ENCODE measurements at places on chromosomes 4 and X.

GRCh38 chrX:15971696-15972095, 117.1 kb upstream of the AP1S2 start:
- no peak for DNase-seq

- DNase-seq = no peak
Measured at GRCh38 chr4:105572296-105572695, 19.9 kb downstream of the ARHGEF38 start.

GRCh38 chr4:110198435-110199416, at the start of gene ELOVL6:
Gene ELOVL6, minus strand, starts transcription at chr4:110198615. Its CDS starts 280 bp downstream, at chr4:110198335.
- DNase-seq = peak; percentile 53

- DNase-seq = peak; percentile 43
Measured at GRCh38 chr4:92969650-92970379, 666.0 kb downstream of the GRID2 start.

GRCh38 chr4:130359542-130359941, 1263.6 kb downstream of the C4orf33 start:
- no peak for DNase-seq

GRCh38 chrX:1360171-1360570, 23.6 kb downstream of the IL3RA start:
- DNase-seq = no peak

DNA sequence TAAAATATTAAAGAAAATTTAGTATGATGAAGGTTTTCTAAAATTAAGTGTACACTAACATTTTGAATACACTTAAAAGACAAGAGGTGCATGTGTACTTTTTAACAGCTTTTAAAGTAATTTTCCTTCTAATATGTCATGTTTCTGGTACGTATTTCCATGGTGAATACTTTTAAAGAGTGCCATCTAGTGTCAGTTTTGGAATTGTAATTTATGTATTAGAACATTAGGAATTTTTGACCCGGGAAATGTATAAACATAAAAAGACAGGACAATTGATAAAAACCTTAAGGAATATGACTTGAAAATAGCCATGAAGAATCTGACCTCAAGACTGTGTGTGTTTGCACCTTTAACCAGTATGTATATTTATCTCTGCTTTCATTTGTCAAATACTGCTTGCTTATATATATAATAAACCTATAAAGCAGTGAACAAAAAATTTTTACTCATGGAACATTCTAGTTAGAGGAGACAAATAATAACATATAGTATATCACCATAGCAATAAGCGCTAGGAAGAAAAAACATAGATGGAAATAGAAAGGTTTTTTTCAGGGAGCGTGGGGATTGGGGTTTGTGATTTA, 7.2 kb downstream of the GSTCD start:
- no peak for DNase-seq

DNA sequence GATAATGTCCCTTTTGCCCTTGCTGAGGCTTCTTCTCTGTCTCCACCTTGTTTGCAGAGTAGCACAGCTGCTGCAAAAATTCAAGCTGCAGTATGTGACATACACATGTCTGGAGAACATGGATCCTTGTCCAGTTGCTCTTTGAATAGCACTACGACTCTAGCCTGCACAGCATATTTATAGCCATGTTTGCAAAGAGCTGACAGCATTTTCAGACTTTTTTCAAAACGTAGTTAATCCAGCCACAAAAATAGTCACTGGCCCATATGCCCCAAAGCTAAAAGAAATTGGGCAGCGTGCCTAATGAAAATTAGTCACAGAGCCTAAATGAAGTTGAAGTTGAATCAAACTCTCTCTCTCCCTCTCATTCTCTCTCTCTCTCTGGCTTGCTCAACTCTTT, 17.5 kb downstream of the SLC16A2 start:
- no peak for DNase-seq

DNA sequence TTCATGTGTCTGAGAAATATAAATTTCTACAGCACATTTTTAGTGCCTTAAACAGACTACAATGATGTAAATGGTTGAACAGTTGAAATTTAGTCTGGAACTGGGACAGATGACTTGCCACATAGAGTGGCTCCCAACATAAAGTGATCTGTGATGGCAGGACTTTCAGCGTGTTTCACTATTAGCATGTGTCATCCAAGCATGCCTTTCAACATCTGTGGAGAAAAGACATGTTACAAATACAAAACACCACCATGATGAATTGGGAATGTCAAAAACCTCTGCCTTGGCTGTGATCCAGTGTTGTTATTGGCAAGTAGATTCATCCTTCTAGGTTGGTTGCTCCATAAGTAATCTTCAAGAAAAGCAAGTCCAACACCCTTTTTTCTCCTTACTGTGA, 348.7 kb downstream of the MAPK10 start:
- DNase-seq = peak; percentile 64

DNA sequence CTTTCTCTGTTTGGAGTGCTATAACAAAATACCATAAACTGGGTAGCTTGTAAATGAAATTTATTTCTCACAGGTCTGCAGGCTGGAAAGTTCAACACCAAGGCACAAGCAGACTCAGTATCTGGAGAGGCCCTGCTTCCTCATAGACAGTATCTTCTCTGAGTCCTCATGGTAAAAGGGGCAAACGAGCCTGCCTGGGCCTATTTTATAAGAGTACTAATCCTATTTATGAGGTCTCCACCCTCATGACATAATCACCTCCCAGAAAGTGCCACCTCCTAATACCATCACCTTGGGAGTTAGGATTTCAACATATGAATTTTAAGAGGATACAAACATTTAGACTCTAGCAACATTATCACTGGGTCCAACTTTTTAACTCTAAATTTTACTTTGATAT, 200.3 kb downstream of the STPG2 start:
- DNase-seq = no peak

DNA sequence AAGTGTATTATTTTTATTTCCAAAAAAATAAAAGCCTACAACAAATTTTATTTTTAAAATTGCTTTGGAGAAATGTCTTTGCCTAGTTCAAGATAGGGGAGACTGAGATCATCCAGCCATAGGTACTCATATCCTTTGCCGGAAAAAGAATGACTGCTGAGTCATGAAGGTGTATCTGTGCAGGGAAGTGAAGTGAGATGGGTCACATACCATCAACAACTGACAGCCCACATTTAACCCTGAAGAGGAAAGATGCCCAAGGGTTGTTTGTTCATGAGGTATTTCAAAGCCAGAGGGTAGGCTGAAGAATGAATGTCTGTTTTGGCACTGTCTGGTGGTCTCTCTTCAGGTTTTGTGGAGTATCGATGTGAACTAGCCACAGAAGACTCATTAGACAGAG, 106.7 kb upstream of the TTC29 start:
- DNase-seq = no peak

GRCh38 chr4:106231931-106232330, 84.1 kb downstream of the TBCK start:
- no peak for DNase-seq

DNA sequence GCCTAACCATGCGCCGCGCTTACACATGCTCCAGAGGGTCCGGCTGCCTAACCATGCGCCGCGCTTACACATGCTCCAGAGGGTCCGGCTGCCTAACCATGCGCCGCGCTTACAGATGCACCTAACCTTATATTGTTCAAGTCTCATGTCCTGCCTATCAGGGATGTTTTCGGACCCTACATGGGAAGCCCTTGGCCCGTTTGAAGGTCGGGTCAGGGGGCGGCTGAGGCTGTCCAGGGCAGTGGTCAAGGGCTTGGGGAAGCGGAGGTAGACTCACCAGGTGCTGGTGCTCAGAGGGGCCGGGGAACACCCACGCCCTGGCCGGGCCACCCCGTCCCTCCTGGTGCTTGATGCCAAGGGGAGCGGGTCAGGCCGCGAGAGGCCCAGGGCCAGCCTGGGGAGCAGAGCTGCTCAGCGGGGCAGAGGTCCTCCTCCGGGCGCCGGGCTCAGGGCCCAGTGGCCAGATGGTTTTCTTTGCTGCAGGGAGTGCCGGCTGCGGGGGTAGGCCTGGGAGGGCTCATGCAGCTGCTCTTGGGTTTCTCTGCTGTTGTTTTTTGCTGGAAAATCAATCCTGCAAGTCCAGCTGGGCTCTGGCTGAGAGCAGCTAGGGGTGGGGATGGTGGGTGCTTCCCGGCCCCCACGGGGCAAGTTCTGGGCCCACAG, 35.4 kb upstream of the SPON2 start:
- DNase-seq = peak; percentile 64

DNA sequence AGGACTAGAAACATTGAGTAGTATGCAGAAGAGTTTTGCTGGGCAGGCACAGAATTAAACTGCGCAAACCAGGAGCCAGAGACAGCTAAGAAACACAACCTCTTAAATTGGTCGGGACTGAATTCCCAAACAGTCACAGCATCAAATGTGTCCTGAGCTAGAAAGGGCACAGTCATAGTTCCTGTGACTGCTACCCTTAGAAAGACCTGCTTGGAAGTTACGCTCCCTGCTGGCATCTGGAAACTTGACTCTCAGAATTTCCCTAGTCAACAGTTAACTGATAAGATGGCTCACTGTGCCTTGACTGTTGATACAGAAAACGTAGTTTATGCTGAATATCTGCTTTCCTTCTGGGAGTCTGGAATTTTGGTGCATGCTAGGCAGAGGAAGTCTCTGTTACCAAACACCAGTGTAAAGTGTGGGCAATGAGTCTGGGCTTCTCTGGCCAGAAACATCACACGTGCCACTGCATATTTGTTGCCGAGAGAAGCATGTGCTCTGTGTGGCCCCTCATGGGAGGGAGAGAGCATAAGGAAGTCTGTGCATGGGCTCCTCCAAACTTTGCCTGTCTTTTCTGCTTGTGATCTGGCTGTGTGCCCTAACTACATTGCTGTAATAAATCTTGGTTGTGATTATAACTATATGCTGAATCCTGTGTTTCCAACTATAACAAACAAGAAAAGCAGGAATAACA, 11.6 kb upstream of the EOLA2 start:
- no peak for DNase-seq

- no peak for DNase-seq
Measured at GRCh38 chrX:131821945-131822622, 201.0 kb upstream of the STK26 start.

DNA sequence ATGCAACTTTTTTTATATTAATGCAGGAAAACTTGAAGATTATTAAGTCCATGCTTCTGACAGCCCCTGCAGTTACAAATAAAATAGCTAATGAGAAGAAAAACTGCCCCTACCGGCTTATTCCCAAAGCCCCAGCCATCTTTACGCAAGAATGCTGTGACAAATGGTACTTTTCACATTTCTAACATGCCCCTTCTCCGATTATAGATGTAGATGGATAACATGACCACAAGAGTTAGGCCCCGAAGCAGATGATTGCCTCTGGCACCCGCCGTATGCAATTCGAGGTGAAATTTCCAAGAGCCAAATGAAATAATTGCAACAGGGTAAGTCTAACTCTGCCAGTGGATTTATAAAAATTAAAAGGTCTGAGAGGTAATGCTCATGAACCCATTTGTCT, 319.4 kb upstream of the TAPT1 start:
- DNase-seq = no peak

GRCh38 chrX:130119312-130119898, 9.1 kb upstream of the ELF4 start:
- no peak for DNase-seq

DNA sequence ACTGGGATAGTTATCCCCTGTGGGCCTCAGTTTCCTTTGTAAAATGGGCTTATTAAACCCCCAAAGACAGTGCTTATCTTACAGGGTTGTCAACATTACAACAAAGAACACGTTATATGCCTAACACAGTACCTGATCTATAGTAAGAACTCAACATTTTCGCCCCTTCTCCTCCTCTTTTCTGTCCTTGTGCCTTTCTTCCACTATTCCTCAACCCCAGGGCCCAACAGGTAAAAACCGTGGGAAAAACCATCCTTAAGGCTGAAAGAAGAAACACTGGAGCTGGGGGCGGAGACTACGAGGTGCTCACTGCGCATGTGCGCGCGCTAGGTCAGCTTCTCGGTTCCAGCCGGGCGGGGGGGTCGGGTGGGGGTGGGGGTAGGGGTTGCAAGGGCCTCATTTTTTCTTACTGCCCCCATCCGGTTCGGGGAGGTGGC, 426 bp upstream of the XIAP start:
- no peak for DNase-seq

GRCh38 chrX:19787305-19787815, 100.0 kb downstream of the SH3KBP1 start:
- DNase-seq = no peak

GRCh38 chrX:63932006-63932405, 147.0 kb upstream of the ARHGEF9 start:
- DNase-seq = no peak

DNA sequence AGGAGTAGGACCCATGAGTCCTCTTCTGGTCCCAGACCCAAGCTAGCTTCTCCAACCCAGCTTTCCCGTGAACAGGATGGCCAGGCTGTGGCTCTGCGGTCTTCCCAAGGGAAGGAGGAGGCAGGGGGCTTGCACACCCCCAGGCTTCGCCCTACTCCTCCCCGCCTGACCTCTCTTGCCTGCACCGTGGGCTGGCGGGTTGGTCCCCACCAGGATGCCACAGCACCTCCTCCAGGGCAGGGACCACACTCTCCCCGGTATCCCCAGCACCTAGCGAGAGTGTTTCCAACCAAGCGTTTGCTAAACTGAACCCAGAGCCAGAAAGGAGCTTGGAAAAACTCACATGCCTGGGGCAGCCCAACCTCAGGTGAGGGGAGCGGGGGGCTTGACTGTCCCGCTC, 9.0 kb upstream of the S100P start:
- DNase-seq = no peak

- no peak for DNase-seq
Measured at GRCh38 chr4:5890063-5890727, 2.7 kb downstream of the CRMP1 start.

GRCh38 chr4:98604723-98605122, 53.7 kb downstream of the TSPAN5 start:
- no peak for DNase-seq

GRCh38 chrX:117752745-117753144, 363.9 kb downstream of the KLHL13 start:
- DNase-seq = no peak

GRCh38 chrX:46433892-46434291, 111.3 kb downstream of the ZNF674 start:
- DNase-seq = no peak

DNA sequence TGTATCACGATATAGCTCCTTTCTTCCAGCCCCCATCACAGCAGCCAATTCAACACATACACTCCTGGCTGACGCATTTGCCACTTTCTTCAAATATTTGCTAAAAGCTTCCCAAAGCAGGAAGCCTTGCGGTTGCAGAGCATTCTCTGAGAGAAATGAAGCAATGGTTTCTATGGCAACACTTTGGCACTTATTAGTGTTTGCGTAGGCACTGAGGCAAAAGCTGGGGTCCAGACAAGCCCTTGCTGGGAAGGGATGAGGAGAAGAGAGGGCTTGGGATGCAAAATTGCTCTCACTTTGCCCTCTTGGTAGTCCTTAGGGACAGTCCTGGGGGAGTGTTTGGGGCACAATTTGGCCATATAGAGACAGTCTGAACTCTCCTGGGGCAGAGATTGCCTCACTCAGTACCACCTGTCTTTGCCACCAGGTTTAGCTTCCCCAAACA, 55.0 kb upstream of the PAK3 start:
- DNase-seq = no peak

- DNase-seq = no peak
Measured at GRCh38 chrX:12679522-12679921, 111.7 kb upstream of the PRPS2 start.

DNA sequence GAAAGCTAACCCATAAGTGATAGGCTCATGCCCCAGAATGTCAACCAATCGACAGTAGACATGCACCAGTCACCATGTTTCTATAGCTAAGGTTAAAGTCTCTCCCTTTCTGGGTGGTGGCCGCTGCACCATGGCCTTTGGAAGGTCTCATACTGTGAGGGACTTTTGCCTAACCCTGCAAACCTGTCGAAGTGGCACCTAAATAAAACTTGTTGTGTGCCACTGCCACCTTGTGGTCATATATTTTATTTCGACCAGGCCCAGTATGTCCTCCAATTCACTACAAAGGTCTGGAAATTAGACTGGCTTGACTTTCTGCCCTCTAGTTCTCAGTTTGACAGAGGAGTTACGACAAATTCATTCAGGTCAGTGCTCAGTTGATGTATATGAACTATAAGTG, 163.1 kb downstream of the SMARCA1 start:
- no peak for DNase-seq
